Activated T-cell treated with anti-CD3 and anti-CD28 coated beads for 4 hours (primary cell): ENCODE measurements at places on chromosomes 16 and 17.

DNA sequence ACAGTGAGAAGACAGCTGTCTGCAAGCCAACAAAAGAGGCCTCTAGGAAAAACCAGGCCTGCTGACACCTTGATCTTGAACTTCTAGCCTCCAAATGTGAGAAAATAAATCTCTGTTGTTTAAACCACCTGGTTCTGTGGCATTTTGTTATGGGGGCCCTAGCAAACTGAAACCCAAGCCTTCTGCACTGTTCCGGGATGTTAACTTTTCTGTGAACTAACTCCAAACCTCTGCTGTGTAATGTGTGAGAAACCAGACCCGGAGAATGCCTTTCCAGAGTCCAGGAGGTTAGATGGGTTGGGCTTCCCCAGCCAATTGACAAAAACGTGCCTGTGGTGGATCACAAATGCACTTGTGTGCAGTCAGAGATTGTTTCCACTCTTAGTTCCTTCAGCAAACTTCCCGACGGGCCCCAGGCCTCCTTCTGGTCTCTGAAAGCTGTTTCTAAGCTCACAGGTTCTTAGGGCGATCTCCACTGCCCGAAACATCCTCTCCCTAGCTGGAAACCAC is 13.6 kb upstream of the GGA2 start:
- no peak for DNase-seq

DNA sequence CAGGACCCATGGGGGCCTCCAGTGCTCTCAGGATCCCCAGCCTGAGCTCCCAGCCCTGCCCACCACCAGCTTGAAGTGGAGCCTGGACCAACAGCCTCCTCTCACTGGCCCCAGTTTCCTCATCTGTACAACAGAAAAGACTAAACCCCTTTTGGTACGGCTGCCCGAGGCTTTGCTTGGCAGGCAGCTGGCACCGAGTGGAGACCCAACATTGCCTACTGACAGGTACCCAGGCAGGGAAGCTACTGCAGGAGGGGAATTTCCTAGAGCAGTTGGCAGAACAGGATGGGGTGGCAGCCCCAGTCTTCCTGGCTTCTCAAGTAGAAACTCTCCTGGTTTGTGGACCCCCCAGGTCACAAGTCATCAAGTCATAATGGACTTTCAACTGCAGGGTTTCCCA is 14.2 kb downstream of the SREBF1 start:
- no peak for DNase-seq

DNA sequence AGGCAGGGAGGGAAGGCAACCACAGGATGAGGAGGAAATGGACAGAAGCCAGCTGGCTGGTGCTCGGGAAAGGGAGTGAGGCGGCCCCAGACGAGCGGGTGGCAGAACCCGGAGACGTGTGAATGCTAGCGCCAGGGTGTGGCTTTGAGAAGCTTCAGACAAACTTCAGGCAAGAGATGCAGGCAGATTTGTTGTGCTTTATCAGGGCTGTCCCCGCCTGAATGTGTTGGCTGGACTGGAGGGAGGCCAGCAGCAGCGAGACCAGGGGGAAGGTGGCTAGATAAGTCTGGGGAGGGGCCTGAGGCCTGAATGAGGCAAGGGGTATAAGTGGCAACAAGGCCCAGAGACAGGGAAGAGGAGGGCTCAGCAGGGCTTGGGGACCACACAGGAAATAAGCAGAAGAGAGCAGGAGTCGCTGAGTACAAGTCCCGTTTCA is 22.0 kb downstream of the CAMKK1 start:
- no peak for DNase-seq

DNA sequence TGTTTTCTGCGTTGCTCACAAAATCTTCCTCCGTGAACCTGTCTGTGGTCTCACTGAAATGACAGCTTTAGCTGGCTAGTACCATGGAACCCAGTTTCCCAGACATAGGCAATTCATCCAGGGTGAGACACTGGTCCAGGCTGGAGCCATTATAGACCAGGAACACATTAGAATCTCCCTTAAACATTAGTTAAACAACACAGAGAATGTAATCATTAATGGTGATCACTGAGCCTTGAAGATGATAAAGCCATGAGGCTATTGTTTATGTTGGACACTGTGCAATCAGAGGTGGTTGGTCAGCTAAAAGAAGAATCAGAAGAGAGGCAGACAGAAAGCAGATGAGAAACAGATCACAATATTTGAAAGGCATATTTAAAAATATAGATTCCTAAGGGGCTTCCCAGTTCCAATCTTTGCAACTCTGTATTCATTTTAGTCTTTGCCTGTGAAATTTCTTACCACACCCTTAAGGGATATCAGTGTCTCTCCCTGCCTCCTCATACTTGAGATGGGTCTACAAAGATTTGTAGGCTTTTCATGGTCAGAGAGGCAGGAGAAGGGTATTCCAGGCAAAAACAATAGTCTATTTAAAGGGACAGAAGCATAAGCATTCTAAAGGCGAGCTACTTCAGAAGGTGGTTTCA is 317.9 kb downstream of the MAP2K6 start:
- no peak for DNase-seq

- DNase-seq, result no peak
These were observed 318.9 kb downstream of the MAP2K6 start for GRCh38 chr17:69733171-69734012.

- no peak for DNase-seq
These were observed 19.7 kb downstream of the IL34 start for GRCh38 chr16:70665806-70666735.

DNA sequence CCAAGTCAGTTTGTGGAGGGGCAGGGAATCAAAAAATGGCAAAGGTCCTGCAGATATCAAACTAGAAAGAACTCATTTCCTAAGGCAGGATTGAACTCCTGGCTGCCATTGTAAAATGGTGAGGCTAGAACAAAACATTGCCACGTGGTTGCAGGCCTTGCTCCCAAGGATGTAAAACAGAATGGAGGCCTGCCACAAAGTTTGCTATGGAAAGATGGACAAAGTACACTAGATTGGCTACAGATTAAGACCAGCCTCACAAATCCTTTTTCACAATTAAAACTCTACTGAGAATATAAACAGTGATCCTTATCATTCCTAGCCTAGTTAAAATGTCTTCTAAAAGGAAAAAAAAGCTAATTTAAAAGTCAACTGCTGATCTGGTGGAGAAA is 30.9 kb downstream of the PHKB start:
- no peak for DNase-seq

DNA sequence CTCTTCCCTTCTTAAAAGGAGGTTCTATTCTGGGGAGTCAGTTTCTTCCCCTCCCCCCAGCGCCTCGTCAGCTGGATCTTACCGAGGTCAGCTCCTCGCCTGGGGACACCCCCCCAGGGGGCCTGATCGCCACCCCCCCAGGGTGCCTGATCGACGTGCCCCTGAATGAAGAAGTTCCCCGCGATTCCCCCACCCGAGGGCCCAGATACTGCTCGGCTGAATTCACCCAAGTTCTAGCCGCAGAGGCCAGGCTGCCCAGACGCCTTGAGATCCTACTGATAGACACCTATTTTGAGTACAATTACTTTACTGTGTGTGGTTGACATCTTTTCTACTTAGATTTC is 1.4 kb downstream of the RAB11FIP3 start:
- no peak for DNase-seq

DNA sequence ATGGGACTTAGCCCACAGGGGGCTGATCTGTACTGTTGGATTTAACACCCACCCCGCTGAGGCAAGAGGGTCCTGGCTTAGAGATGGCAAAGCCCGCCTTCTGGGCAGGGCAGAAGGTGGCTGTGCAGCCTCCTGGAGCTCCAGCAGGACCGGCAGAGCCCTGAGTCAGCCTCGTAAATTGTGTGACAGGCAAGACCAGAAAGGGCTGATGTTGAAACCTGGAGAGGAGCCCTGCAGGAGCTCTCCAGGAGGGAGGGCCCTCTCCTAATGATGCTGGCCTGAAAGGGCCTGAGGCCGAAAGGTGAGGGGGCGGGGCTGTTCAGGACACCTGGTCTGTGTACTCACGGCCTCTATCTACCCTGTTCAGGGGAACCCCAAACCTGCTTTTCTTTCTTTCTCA is 22.5 kb upstream of the MYO15B start:
- no peak for DNase-seq

DNA sequence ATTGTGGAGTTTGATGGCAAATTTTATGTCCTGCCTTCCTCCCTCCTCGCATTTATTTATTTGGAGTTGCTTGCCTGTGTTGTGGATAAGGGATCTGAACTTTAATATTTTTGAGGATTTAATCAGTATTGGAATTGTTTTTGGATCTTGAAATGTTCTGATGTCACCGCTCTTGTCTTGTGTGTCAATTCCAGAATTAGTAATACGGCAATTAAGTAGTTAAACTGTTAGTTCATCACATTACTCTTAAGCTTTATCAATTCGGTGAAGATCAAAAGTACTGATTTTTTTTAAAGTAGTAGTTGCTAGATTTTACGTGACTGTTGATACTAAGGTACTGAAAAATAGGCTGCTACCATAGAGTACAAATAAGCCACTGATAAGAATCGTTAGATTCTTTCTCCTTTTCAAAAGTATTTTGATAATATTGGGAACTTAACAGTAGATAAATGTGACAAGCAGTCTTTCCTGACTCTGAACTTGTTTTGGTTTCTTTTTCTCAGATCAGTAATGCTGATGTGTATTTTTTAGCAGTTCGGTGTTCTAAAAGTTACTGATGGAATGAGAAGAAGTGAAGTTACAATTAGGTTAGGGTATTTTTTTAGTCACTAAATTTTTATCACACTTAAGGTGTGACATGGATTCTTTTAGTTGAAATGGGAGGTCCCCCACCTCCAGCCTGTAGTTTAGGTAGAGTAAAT is 2.0 kb downstream of the RBBP6 start:
- no peak for DNase-seq

- DNase-seq, result no peak
These were observed 45.9 kb downstream of the MAP1LC3B start for GRCh38 chr16:87437911-87438610.
